Hypothalamus (tissue), 51 donors: ENCODE measurements at places on chromosomes 1 and 21.

- DNase-seq: no peak
These were observed 168.2 kb downstream of the RASAL2 start for GRCh38 chr1:178262120-178262500.

- no peak for DNase-seq
These were observed 803.8 kb downstream of the ADGRL2 start for GRCh38 chr1:82604524-82604923.

- DNase-seq: no peak
These were observed 3.0 kb downstream of the EFNA3 start for GRCh38 chr1:155081472-155082300.

DNA sequence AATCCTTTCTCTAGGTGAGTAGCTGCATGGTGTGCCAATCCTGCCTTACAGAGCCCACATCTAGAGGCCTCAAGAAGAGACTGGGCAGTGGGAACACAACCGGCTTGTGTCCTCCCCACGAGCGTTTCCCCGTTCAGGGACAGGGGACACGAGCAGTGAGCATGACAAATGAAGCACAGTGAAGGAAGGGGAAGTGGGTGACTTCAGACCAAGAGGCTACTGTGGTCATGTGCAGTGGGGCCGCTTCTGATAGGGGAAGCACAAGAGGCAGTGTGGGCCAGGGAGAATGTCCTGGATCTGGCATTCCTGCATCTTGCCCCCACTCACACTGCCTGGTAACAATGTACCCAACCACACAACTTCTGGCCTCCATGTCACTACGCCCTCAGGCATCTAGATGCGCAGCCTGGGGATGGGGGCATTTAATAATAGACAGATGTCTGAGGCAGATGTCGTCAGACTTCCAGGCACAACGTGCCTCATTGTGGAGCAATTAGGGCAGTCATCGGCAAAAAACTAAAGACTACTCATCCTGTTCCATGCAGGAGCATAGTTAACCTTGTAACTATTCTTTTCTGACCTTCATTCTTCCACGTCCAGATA is 155.6 kb upstream of the NBPF11 start:
- DNase-seq: peak; percentile 11

- no peak for DNase-seq
These were observed at the start of gene MAB21L3 for GRCh38 chr1:116110567-116111523. TSS of gene MAB21L3 (plus strand) at chr1:116111399. CDS start at chr1:116112616, 1,217 bp downstream.

- DNase-seq: no peak
These were observed 10.0 kb downstream of the RAB4A start for GRCh38 chr1:229280921-229281320.

- no peak for DNase-seq
These were observed at the start of gene SLC2A5 for GRCh38 chr1:9069326-9070100. TSS of gene SLC2A5 (minus strand) at chr1:9069635. CDS start at chr1:9069536, 99 bp downstream.
